ENCODE measurements at places on chromosomes 6 and 20. TPM values are rescaled to one million over a fixed set of nuclear protein-coding genes. Genes with fewer than 3 reads are reported as not detected.

GNMT gene
- total RNA-seq = 0.25 TPM

REPS1 gene
- total RNA-seq = 43.9 TPM

DNA sequence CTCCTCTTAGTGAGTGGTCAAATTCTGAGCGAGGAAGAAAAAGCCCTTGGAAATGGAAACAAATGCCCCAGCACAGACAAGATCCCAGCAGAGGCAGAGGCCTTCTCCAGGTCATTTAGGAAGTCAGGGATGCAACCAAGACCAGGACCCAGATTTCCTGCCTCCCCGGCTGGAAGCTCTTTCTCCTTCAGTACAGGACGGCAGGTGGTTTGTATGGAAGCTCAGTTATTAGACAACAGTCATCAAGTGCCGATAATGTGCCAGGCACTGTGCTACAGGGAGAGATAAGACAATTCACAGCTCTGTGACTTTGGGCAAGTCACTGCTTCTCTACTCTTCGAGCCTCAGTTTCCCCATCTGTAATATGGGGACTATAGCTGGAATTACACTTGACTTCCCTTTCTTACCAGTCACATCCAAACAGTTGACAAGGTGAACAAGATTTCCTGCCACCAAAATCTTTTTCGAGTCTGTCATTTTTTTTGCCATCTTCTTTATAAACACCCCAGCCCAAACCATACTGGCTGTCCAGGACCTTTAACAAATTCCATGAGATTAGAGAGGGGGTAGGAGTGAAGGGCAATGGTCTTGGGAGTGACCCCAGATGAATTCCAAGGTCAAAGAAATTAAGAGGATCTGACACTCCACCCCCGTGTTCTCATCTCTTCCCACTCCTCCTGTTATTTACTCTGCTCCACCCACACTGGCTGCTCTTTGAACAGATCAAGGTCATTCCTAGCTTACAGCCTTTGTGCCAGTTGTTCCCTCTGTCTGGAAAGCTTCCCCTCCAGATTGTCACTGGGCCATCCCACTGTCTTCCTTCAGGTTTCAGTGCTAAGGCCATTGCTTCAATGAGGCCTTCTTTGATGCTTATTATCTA, 6.0 kb downstream of the MMP9 start:
- H3K27ac ChIP-seq = no peak overlapping the region
- DNase-seq = no peak
- H3K4me3 ChIP-seq = no peak overlapping the region
- H3K36me3 ChIP-seq = no peaks in the 10 kb centered on the region

GRCh38 chr6:40349901-40350746, 237.0 kb downstream of the LRFN2 start:
- H3K27ac ChIP-seq = no peak overlapping the region
- no peaks in the 10 kb centered on the region for H3K36me3 ChIP-seq
- H3K4me1 ChIP-seq = peaks cover 35% of the 10 kb centered on the region
- DNase-seq = no peak

PTPN1 gene
- total RNA-seq = 29.4 TPM

Measured in cardiac muscle cell (in vitro differentiated cells and primary cell).